Central memory CD4-positive, alpha-beta T cell (primary cell): ENCODE measurements at places on chromosomes 6 and 20.

- peak; percentile 67 for DNase-seq
These were observed 11.3 kb downstream of the NFATC2 start for GRCh38 chr20:51531141-51531710.

GRCh38 chr6:12635375-12635774, 81.2 kb upstream of the PHACTR1 start:
- DNase-seq: no peak

GRCh38 chr6:147017153-147017552, 187.1 kb upstream of the STXBP5 start:
- no peak for DNase-seq

DNA sequence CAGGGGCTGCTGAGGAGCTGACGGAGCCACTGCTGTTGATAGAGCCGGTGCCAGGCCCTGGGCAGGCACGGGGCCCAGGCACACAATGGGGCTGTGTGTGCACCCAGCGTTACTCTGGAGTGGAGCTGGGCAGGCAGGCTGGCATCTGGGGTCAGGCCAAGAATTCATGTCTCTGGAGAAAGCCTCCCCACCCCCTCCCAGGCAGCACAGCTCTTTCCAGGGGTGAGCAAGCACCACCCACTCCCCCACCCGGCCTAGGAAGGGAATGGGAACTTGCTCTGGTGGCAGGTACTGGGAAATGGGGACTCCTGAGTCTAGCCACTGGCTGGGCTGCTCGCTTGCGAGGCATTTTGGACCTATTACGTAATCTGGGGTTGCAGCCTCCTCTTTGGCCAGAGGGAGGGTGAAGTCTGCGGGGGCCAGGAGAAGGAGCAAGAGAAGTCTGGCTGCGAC, 22.7 kb downstream of the TFEB start:
- no peak for DNase-seq

DNA sequence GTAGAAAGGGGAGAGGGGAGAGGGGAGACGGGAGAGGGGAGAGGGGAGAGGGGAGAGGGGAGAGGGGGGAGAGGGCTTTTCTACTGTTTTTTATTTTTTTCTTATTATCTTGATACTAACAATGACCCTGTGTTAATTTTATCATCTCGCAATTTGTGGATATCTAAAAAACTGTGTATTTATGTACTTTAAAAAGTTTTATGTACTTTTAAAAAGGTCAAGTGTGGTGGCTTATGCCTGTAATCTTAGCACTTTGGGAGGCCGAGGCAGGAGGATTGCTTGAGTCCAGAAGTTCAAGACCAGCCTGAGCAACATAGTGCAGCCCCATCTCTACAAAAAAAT, 5.5 kb upstream of the PRIM2 start:
- DNase-seq: no peak

DNA sequence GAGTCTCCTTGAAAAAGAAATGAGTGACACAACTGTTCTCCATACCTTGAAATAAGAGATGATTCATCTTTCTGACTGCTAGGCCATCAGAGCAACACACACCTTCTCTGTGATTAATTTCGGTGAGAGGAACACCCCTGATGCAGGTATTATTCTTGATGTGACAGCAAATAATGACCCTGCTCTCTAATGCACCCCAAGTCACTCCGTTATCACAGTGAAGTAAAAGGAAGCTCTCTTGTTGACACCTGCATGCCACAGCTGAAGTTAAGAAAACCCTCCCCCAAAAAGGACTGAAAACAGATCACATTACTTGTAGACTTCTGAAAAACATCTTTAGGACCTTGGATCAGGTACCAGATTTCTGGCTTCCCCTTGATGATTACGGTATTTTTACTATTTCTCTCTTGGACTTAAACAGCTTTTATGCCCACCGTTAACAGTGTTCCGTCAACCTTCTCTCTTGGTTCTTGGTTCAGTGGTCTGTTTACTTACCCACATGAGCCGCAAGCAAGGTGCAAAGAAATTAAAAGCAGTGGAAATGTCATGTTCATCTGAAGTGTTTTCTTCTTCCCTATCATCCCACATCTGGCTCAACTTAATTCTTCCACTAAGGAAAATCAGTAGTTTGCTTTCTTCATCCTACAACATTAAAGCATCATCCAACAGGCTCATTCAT, 249.7 kb downstream of the GMPR start:
- DNase-seq: peak; percentile 15

GRCh38 chr6:157632821-157633220, 190.2 kb upstream of the SNX9 start:
- DNase-seq: no peak

DNA sequence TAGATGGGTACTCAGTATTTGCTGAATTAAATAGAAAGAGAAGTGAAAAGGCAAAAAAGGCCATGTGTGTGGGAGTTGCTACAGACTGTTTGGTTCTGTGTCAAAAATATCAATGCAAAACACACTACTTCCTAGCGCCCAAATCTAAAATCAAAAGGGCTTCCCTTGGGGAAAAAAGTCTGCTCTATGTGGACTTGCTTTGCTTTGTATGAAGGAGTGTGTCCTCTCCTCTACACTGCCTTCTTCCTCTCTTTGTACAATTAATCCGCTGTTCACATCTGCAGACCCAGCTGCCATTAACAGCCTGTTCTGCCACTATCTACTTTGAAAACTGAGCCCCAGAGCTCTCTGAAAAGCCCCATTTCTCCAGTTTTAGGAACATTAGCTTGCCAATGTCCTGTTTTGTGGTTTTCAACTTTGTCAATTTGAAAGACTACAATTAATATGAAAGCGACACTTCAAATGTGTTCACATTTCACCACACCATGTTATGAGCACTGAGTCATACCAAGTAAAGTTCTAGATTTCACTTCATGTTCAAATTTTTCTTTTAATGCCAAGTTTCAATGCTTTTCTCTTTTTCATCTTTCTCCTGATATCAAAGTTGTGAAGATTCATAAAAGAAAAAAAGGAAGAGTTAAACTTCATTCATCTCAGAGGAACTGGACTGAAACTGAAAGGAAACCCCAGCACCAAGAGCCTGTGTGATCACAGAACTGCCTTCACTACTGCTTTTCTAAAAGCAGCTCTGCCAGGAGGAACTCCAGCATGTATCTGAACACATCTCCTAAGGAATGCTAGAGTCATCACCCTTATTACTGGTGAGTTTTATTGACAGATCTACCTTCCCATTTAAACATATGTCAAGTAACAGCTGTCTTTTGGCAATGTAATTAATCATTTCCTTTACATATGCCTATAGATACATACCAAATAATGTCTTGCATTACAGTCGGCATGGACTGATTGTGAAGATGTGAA, 102.6 kb downstream of the KIF13A start:
- DNase-seq: no peak

DNA sequence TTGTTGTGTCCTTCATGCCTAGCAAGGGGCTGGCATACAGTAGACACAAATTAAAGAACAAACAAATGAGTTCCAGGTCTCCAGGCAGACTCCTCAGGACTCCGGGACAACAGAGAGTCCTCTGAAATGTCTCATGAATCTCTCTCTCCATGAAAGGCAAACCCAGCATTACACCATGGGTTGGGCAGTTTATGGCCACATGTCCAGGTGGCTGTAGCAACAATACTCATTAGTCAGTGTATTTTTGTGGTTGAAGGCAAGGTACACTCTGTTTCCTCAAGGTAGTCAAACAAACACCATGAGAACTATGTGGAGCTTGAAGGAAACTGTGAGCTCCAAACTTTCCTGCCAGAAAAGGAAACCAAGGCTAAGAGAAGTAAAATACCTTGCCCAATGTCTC, 62.2 kb downstream of the KCNB1 start:
- DNase-seq: no peak

DNA sequence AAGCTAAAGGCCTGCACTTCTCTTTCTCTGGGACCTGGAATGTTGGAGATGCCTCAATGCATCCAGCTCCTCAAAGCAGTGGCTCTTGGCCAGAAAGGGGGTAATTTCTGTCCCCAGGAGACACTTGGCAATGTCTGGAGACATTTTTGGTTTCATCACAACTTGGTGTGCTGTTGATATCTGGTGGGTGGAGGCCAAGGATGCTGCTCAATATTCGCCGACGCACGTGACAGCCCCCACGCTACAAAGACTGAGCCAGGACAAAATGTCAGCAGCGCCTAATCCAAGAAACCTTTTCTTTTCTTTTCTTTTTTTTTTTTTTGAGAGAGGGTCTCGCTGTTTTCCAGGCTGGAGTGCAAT, 79.8 kb downstream of the SULF2 start:
- DNase-seq: no peak

GRCh38 chr20:13202565-13202964, 18.5 kb upstream of the ISM1 start:
- DNase-seq: no peak

GRCh38 chr6:28741363-28741762, 182.4 kb downstream of the TRIM27 start:
- DNase-seq: no peak

- no peak for DNase-seq
These were observed 430.2 kb downstream of the UTRN start for GRCh38 chr6:144715344-144715743.

GRCh38 chr6:38974389-38975151, 74.0 kb upstream of the GLP1R start:
- DNase-seq: no peak

GRCh38 chr6:156859686-156860085, 82.5 kb downstream of the ARID1B start:
- DNase-seq: no peak

DNA sequence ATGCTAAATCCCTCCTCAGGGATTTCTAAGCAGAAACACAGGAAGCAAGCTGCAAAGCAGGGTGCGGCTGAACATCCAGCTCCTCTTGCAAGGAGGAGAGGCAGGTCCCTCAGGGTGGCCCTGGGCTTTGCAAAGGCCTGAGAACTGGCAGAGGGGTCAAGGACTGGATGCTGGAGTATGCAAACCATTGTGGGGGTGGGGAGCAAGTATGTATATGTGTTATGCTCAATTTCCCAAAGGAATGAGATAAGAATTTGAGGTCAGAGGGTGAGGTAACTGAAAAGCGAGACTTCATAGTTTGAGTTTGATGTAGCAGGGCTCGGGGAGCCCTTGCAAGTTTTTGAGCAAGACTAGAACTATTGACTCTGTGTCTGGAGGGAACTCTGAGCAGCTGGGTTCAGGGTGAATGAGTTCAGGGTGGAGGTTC, 11.2 kb downstream of the SLC22A2 start:
- DNase-seq: no peak

DNA sequence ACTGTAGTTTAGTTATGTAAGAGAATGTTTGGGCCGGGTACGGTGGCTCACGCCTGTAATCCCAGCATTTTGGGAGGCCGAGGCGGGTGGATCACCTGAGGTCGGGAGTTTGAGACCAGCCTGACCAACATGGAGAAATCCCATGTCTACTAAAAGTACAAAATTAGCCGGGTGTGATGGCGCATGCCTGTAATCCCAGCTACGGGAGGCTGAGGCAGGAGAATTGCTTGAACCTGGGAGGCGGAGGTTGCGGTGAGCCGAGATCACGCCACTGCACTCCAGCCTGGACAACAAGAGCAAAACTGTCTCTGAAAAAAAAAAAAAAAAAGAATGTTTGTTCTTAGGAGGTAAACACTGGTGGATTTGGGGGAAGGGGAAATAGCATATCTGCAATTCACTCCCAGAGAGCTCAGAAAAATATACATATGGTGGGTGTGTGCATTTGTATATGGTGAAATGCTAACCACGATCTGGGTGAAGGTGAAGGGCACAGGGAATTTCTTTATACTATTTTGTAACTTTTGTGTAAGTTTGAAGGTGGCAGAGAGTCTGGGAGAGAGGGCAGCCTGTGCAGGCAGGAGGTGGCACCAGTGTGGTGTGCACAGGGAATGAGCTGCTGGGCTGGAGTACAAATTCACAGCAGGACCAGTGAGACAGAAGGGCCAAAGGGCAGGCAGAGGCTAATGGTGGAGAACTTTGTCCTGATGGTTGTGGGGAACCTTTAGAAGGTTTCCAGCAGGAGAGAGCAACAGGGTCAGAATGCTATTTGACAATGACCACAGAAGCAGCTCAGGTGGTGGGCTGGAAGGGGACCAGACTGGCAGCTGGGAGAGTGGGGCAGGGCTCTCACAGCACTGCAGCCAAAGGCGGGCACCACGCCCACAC, 42.4 kb downstream of the SSR1 start:
- no peak for DNase-seq

- no peak for DNase-seq
These were observed 144.5 kb downstream of the CDH26 start for GRCh38 chr20:60102665-60103210.

DNA sequence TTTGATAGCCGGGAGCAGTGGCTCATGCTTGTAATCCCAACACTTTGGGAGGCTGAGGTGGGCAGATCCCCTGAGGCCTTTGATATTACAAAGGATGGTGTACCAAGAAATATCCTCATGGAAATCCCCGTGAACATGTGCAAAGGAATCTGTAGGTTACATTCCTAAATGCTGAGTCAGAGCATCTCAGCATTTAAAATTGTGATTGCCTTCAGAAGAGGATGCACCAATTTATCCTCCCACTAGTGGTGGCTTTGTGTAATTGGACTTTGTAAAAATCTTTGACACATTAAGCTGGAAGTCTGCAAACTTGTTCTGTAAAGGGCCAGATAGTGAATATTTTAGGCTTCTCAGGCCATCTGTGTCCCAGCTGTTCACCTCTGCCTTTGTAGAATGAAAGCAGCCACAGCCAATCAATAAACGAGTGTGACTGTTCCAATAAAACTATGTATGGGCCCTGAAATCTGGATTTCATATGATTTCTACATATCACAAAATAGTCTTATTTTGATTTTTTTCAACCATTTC, 11.8 kb downstream of the TMEM14B start:
- DNase-seq: peak; percentile 1
